ENCODE measurements at places on chromosomes 4 and X.

GRCh38 chr4:148207068-148207467 lies 235.1 kb downstream of the NR3C2 start:
- no peak for DNase-seq

GRCh38 chr4:52711834-52712250 lies 39.4 kb downstream of the ERVMER34-1 start:
- no peak for DNase-seq

GRCh38 chr4:187268940-187269339 lies 545.3 kb upstream of the FAT1 start:
- DNase-seq = peak; percentile 49

- no peak for DNase-seq
Measured at GRCh38 chrX:6002056-6002455, 226.6 kb downstream of the NLGN4X start.

DNA sequence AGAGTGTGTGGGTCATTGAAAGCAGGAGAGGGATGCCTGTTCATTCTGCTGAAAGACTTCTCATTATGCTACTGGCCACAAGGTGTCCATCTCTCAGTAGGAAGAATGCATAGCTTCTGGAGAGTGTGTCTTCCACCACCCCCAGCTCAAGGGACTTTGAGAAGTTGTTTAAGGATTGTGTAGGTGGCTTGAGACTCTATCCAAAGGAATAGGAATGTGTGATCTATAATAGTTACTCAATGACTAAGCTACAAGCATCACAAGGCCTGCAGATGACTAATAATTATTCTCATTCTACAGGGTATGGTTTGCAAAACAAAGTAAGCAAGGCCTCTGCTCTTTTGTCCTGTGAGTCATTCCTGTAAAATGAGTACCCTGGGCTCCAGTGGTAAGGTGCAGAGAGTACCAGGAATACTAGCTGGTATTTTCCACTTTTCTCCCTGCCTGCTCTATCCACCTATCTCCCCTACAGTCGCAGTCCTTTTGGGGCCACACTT lies 279.8 kb upstream of the BOD1L1 start:
- peak; percentile 99 for DNase-seq

GRCh38 chrX:105610411-105610810 lies 211.9 kb upstream of the NRK start:
- DNase-seq = peak; percentile 36

- DNase-seq = no peak
Measured at GRCh38 chrX:17601441-17602200, 135.7 kb upstream of the SCML1 start.

DNA sequence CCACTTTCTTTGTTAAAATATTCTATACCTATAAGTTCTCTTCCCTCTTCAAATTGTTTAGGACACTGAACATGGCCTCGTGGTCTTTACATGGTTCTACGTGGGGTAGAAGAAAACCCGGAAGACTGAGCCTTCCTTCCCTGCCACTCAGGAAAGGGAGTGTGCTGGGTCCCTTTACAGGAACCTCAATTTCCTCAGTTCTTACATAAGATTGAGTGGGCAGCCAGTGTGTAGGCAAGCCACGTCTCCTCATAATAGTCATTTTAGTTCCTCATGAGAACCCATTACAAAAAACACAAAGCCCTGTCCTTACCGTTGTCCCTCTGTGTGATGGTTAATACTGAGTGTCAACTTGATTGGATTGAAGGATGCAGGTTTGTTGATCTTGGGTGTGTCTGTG lies 28.7 kb upstream of the SMIM10L2A start:
- DNase-seq = no peak

- DNase-seq = peak; percentile 88
Measured at GRCh38 chr4:26717332-26717731, 133.4 kb downstream of the TBC1D19 start.

DNA sequence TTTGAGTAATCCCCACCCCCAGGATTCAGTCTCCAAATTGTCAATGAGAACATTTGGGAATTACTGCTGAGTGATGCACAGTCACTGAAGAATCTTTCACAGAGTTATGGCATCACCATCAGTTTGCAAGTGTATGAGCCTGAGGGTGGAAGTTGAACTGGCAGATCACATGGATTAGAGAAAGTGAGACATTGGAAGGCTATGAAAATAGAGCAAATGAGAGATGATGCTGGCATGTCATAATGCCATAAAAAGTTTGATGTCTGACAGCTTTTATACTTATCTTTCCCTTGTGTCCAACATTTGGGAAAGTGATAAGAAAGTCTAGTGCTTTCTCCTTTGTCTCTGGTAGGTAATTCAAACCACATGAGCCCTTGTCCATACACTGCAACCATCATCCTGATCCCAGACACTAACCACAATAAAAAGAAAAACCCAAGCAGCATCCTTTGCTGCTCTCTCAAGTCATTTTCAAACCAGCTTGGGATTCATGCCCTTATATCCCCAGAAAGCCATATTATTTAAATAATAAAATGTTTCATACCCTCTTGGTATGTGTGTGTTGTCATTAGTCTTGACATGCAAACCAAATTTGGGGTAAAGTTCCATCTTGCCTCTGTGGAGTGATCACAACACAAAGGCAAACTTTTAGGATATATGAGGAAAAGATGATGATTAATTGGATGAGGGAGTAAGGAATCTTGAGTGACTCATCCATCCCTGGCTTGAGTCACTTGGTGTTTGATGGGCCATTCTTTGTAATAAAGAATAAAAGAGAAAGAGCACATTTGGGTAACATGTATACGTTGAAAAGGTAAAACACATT lies 438.9 kb downstream of the GRXCR1 start:
- DNase-seq = peak; percentile 64

- DNase-seq = peak; percentile 26
Measured at GRCh38 chr4:78660559-78660958, 109.0 kb downstream of the ANXA3 start.

DNA sequence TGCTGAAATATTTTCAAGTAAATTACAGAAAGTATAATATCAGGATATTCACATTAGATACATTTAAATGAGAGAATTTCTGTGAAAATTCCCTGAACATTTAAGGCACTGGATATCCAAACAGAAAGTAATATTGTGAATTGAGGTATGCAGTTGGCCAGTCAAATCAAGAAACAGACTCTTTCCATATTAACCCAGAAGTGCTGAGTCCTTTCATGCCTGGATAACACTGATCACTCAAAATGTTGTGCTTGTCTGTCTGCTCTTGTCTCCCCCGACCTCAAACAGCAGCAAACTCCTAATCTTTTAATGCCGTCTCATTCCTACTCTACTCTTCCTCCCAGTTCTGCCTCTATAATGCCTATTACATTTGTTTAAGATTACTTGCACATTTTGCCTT lies 51.2 kb downstream of the TBC1D9 start:
- DNase-seq = no peak

- DNase-seq = no peak
Measured at GRCh38 chr4:186886759-186887158, 163.1 kb upstream of the FAT1 start.

DNA sequence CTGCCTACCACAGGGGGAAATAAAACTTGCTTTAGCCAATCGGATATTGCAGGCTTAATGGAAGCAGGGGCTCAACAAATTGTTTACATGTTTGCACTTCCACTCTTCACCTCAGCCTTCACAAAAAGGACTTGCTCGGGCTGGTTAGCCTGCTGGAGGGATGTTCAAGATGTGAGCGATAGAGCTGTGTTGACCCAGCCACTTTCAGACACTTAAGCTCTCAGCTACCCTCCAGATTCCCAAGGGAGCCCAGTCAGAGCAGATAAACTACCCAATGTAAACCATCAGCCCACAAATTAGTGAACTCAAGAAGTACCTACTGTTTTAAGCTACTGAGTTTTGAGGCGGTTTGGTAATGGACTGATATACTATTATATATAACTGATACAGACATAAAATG lies 508.4 kb upstream of the FTHL17 start:
- no peak for DNase-seq

GRCh38 chr4:36773467-36773866 lies 471.1 kb upstream of the NWD2 start:
- no peak for DNase-seq

DNA sequence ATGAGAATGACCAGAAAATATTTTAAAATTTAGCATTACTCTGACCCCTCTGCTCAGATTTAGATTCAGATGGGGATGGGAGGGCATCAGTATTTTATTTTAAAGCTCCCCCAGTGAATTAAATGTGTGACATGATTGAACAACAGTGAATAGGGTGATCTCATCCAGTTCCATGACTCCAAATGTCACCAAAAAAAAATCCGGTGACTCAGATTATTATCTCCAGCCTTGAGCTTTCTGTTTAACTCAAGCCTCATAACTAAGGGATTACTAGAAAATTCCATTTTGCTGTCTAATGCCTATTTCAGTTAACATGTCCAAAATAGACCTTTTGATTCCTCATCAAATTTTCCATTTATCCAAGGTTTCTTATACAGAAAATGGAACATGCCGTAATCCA lies 121.8 kb upstream of the TMEM47 start:
- DNase-seq = peak; percentile 85

GRCh38 chrX:119105826-119106225 lies 21.8 kb downstream of the KIAA1210 start:
- peak; percentile 36 for DNase-seq

GRCh38 chr4:150136036-150136435 lies 57.8 kb downstream of the DCLK2 start:
- DNase-seq = peak; percentile 85

DNA sequence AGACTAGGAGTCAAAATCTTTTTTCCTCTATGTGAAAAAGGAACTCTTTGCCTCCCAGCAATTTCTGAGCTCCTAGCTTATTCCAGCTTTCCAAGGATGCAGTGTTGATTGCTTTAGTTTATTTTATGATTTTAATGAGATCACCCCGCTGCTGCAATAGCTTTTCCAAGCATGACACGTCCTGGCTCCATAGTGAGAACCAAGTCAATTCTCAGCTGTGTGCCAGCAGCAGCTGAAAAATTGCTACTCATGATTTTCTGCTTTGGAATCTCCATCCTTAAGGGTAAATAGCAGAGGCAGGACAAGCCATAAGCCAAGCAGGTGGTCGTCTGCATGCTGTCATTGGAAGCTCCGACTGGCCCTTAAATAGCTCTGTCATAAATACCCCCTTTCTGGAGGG lies 64.5 kb downstream of the FTHL17 start:
- no peak for DNase-seq

- DNase-seq = no peak
Measured at GRCh38 chr4:14920237-14920636, 82.0 kb upstream of the CPEB2 start.

- DNase-seq = peak; percentile 6
Measured at GRCh38 chr4:106766519-106766918, 269.6 kb downstream of the DKK2 start.

GRCh38 chr4:61254406-61254805 lies 54.3 kb downstream of the ADGRL3 start:
- DNase-seq = no peak

- DNase-seq = no peak
Measured at GRCh38 chr4:183580370-183580769, 75.5 kb downstream of the ING2 start.

- DNase-seq = no peak
Measured at GRCh38 chr4:88794952-88795351, 97.3 kb upstream of the NAP1L5 start.

DNA sequence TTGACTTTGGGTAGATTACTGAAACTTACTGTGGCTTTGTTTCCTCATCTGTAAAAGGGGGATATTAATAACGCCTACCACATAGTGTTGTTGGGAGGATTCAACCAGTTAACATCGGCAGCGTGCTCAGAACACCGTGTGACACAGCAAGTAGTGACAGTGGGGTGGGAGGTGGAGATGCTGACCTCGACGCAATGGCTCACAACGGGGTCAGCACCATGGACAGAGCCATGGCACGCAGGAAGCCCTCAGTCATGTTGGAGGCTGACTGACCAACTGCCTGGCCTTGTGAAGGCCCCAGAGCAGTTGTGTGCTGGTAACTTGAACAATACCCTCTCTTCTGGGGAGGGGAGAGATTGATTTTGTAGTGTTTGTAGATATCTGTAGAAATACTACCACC lies 93.2 kb downstream of the WFS1 start:
- DNase-seq = peak; percentile 42

GRCh38 chrX:13428053-13428786 lies 108.4 kb upstream of the ATXN3L start:
- peak; percentile 82 for DNase-seq

GRCh38 chr4:15376594-15376993 lies 51.2 kb upstream of the C1QTNF7 start:
- DNase-seq = peak; percentile 36

DNA sequence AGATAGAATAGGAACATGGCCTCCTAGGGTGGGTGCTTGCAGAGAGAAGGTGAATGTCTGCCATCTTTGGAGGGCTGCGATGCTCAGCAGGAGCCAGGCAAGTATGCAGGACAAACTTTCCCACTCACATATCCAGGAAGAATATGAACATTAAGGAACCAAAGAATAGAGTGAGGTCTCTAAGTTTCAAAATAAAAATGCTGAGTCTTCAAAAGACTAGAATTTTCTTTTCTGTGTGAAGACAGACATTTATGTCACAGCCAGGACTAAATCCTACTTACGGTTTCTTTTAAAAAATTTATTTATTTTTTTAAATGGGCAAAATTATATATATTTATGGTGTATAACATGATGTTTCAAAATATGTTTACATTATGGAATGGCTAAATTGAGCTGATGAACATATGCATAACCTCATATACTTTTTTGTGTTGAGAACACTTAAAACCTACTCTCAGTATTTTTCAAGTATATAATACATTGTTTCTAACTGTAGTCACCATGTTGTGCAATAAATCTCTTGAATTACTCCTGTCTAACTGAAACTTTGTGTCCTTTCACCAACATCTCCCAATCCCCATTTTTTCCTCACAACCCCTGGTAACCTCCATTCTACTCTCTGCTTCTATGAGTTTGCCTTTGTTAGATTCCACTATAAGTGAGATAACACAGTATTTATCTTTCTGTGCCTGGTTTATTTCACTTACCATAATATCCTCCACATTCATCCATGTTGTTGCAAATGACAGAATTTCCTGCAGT lies 177.8 kb upstream of the HAND2 start:
- DNase-seq = no peak

DNA sequence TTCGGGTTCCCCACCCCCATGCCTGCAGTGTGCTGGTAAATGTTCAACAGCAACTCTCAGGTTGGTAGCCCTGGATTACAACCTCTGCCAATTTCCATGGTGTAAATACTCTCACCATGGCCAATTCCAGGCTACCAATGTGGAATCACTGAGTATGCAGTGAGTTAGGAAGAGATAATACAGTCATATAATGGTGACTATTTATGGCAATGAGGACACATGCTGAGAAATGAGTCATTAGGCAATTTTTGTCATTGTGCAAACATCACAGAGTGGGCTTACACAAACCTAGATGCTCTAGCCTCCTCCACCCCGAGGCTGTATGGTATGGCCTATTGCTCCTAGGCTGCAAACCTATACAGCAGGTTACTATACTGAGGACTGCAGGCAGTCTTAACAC lies 4.6 kb upstream of the CLDN24 start:
- DNase-seq = peak; percentile 46

GRCh38 chr4:144547678-144548298 lies 98.2 kb upstream of the HHIP start:
- no peak for DNase-seq

DNA sequence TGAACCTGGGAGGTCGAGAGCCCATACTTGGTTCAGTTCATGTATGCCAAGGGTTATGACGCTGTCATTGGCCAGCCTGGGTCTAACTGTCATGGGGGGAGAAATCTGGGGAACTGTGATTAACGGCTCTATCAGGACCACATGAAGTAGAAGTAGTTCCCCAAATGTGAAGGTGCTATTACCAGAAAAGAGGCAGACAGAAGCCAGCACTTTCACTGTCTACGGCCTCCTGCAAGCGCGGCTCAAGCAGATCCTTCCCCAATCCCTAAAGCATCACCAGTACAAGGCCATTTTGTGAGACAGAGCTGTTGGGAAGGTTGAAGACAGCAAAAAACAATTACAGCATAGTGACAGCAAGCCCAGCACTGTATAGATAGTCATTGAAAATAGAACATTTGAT lies 37.5 kb downstream of the HOPX start:
- DNase-seq = no peak

Data from ELR (cell line).